SJSA1 (cell line): ENCODE measurements at places on chromosomes 4 and X. TPM values are rescaled to one million over a fixed set of nuclear protein-coding genes. Genes with fewer than 3 reads are reported as not detected.

- H3K27ac ChIP-seq = no peak overlapping the region
- H3K4me3 ChIP-seq = no peak overlapping the region
- DNase-seq = no peak
Observed at GRCh38 chrX:69055193-69055592, 110.1 kb downstream of the PJA1 start.

DNA sequence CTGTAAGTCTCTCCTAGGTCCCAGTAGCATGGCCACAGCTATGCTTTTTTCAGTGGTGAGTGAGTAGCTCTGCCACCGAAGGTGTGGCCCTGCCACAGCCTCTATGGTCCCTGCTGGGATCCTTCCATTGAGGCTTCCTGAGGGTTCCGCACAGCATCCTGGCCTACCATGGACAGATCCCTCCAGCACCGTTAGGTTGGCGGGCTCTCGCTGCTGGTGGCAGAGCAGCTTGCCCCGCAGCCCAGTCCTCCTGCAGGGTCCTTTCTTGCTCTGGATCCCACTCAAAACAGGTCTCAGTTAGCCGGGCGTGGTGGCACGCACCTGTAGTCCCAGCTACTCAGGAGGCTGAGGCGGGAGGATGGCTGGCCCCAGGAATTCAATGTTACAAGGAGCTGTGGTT is 2.4 kb upstream of the PDZD4 start:
- no peak overlapping the region for H3K4me3 ChIP-seq
- H3K4me1 ChIP-seq = no peaks in the 10 kb centered on the region
- H3K27me3 ChIP-seq = peaks cover 16% of the 10 kb centered on the region
- no peak overlapping the region for H3K27ac ChIP-seq
- no peaks in the 10 kb centered on the region for H3K36me3 ChIP-seq
- DNase-seq = no peak

DNA sequence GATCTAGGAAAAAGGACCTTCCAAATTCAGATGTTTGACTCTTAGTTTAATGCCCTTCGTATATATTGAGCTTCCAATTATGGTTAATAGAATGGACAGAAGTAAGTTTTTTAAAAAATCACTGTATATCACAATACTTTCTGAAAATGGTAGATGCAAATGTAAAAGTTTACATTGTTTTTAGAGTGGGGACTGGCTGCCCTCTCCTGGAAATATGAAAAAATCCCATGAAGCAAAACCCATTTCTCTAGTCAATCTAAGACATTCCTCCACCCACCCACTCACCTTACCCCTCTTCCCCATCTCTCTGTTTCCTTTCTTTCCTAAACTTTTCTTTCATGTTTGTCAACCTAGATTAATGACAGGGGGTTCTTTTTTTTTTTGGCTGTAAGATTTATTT is 134.5 kb downstream of the ARHGAP6 start:
- H3K27me3 ChIP-seq = no peaks in the 10 kb centered on the region
- no peaks in the 10 kb centered on the region for H3K36me3 ChIP-seq
- H3K4me3 ChIP-seq = no peak overlapping the region
- no peaks in the 10 kb centered on the region for H3K4me1 ChIP-seq
- DNase-seq = no peak

GRCh38 chrX:100208076-100208475 is 202.0 kb downstream of the PCDH19 start:
- H3K4me3 ChIP-seq = no peak overlapping the region
- no peaks in the 10 kb centered on the region for H3K36me3 ChIP-seq
- no peaks in the 10 kb centered on the region for H3K4me1 ChIP-seq

GRCh38 chr4:2436761-2437474 is 18.2 kb downstream of the CFAP99 start:
- no peaks in the 10 kb centered on the region for H3K27me3 ChIP-seq
- no peak overlapping the region for H3K4me3 ChIP-seq
- no peak overlapping the region for H3K27ac ChIP-seq
- H3K36me3 ChIP-seq = no peaks in the 10 kb centered on the region

GRCh38 chr4:51906167-51906958 is 63.4 kb downstream of the DCUN1D4 start:
- DNase-seq = no peak
- H3K27ac ChIP-seq = no peak overlapping the region
- H3K4me1 ChIP-seq = no peaks in the 10 kb centered on the region
- peaks cover 40% of the 10 kb centered on the region for H3K36me3 ChIP-seq

GRCh38 chrX:19906293-19906692 is 18.9 kb upstream of the SH3KBP1 start:
- DNase-seq = no peak
- H3K27ac ChIP-seq = no peak overlapping the region
- no peaks in the 10 kb centered on the region for H3K27me3 ChIP-seq

DNA sequence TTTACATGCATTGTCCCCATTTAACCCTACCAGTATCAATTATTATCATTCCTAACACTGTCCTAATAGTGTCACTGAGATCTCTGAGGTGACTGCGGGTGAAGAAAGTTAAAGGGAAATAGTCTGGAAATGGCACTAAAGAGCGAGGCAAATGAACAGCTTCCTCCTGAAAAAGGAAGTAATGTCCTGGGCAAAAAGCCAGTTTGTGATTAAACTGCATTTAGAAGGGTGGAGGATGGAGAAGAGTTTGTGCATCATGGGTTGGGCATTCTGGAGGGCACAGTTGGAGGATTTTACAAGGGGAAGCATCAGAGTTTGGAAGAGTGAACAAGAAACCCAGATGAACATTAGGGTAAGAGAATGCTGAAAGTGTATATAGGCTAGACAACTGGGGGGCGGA is 60.5 kb upstream of the SLC25A4 start:
- H3K27ac ChIP-seq = no peak overlapping the region
- H3K27me3 ChIP-seq = peaks cover 37% of the 10 kb centered on the region
- no peaks in the 10 kb centered on the region for H3K4me1 ChIP-seq
- H3K4me3 ChIP-seq = no peak overlapping the region

- no peaks in the 10 kb centered on the region for H3K4me1 ChIP-seq
- no peak overlapping the region for H3K4me3 ChIP-seq
- no peaks in the 10 kb centered on the region for H3K36me3 ChIP-seq
Observed at GRCh38 chr4:102157984-102158383, 187.3 kb downstream of the SLC39A8 start.

GRCh38 chrX:48466696-48467095 is 3.4 kb downstream of the SLC38A5 start:
- peaks cover 9% of the 10 kb centered on the region; the same call in 1 of the 2 replicates for H3K4me1 ChIP-seq
- no peak overlapping the region for H3K27ac ChIP-seq
- H3K4me3 ChIP-seq = no peak overlapping the region
- DNase-seq = no peak
- no peaks in the 10 kb centered on the region for H3K27me3 ChIP-seq

- DNase-seq = no peak
- no peaks in the 10 kb centered on the region for H3K36me3 ChIP-seq
- H3K27me3 ChIP-seq = no peaks in the 10 kb centered on the region
Observed at GRCh38 chr4:189436207-189436606, 504.5 kb upstream of the FRG1 start.

DNA sequence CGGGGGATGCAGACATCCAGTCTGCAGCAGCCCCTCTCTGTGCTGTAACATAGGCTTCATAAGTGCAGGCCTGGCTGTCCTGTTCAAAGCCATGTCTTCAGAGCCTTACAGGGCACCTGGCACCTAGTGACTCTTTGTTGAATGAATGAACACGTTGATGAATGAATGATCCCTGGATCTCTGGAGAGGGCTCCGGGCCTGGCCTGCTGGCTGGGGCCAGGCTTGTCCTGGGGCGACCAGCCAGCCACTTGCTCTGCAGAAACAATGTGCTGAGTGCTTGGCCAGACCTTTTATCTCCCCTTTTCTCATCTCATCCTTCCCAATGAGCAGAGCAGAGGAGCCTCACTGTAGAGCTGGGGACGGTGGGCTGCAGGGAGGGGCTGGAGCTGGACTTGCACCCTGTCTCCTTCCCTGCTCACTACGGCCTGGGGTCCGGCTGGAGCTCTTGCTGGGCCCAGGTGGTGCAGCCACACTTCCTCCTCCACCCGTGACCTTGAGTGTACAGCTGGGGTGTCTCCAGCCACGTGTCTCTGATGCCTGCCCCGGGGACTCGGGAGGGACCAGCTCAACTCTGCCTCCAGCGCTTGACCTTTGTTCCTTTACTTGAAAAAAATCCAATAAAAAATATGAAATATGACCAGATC is 77.9 kb downstream of the PSAPL1 start:
- no peak overlapping the region for H3K27ac ChIP-seq
- no peak overlapping the region for H3K4me3 ChIP-seq
- no peaks in the 10 kb centered on the region for H3K27me3 ChIP-seq
- H3K36me3 ChIP-seq = no peaks in the 10 kb centered on the region

LRIT3 gene
- not detected in 2 replicates for total RNA-seq

COL4A5 gene
- 30.5 and 68.7 TPM in 2 replicates for total RNA-seq

PFKFB1 gene
- not detected in 2 replicates for total RNA-seq

FAM241A gene
- 1.4 and 2.1 TPM in 2 replicates for total RNA-seq

GCNA gene
- total RNA-seq = 0.92 TPM in 1 of 2 replicates, not detected in the other

TLR3 gene
- total RNA-seq = 1.6 and 3.4 TPM in 2 replicates

ADGRG2 gene
- total RNA-seq = 0.11 TPM in 1 of 2 replicates, not detected in the other

KIAA1210 gene
- not detected in 2 replicates for total RNA-seq
